ENCODE measurements at places on chromosomes 1 and 21.

DNA sequence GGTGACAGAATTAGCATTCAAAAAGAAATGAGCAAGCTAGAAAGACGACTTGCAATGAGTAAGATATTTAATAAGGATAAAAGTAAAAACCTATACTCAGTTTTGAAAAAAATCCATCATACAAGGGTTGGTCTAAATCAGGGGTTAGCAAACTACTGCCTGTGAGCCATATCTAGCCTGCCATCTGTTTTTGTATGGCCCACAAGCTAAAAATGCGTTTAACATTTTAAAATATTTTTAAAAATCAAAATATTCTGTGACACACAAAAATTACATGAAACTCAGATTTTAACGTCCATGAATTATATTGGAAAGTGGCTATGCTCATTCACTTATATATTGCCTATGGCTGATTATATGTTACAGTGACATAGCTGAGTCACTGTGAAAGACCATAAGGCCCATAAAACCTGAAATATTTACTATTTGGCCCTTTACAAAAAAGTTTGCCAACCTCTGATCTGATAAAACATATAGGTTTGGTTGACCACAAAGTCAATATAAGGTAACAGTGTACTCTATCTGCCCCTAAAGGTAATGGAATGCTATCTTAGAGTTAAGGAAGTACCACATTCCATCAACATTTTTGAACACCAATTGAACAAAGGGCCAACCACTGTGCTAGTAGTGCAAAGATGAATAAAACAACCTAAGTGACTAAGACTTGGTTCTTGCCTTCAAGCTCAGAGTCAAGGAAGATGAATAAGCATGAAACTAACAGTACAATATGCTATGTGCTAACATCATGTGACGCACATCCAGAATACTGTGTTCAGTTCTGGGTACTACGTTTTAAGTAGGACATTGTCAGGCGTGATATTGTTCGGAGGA is 3.2 kb downstream of the IFT25 start:
- H3K36me3 ChIP-seq = peaks cover 42% of the 10 kb centered on the region
- H3K4me3 ChIP-seq = no peak overlapping the region
- DNase-seq = no peak
- no peak overlapping the region for H3K27ac ChIP-seq

GRCh38 chr21:42155045-42155855 is 63.7 kb upstream of the ABCG1 start:
- DNase-seq = no peak
- H3K36me3 ChIP-seq = no peaks in the 10 kb centered on the region
- no peaks in the 10 kb centered on the region for H3K27me3 ChIP-seq
- no peak overlapping the region for H3K27ac ChIP-seq

- DNase-seq = no peak
- no peak overlapping the region for H3K4me3 ChIP-seq
- H3K36me3 ChIP-seq = peaks cover 57% of the 10 kb centered on the region
- no peaks in the 10 kb centered on the region for H3K27me3 ChIP-seq
- H3K4me1 ChIP-seq = peaks cover 13% of the 10 kb centered on the region
Measured at GRCh38 chr1:167681024-167681423, 40.8 kb upstream of the MPZL1 start.

GRCh38 chr1:107541412-107541811 is 400.6 kb downstream of the NTNG1 start:
- H3K4me3 ChIP-seq = no peak overlapping the region
- no peaks in the 10 kb centered on the region for H3K4me1 ChIP-seq
- DNase-seq = no peak
- peaks cover 3% of the 10 kb centered on the region for H3K27me3 ChIP-seq
- no peak overlapping the region for H3K27ac ChIP-seq

DNA sequence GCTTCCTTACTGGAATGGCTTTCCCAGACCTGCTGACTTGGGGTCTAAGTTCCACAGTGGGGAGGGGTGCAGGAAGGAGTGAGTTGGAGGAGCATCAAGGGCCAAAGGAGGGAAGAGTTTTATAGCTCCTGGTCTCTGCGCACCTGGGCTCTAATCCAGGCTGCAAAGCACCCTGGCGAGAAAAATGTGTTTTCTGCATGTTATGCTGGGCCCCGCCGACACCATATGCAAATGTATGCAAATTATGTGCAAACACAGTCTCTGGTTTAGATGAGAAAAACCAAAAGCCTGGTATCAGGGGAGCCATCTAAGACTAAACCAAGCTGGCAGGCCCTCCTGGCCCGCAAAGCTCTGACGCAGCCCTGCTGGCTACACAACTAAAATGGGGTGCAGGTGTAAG is 95.0 kb downstream of the VWA5B1 start:
- no peak overlapping the region for H3K4me3 ChIP-seq
- H3K36me3 ChIP-seq = no peaks in the 10 kb centered on the region
- peaks cover 24% of the 10 kb centered on the region for H3K27me3 ChIP-seq
- H3K4me1 ChIP-seq = no peaks in the 10 kb centered on the region
- H3K27ac ChIP-seq = no peak overlapping the region

GRCh38 chr1:153192697-153193096 is 10.5 kb upstream of the LELP1 start:
- H3K36me3 ChIP-seq = no peaks in the 10 kb centered on the region
- H3K27me3 ChIP-seq = peaks cover 8% of the 10 kb centered on the region
- no peak for DNase-seq
- H3K4me3 ChIP-seq = no peak overlapping the region

- DNase-seq = no peak
- no peaks in the 10 kb centered on the region for H3K36me3 ChIP-seq
- no peak overlapping the region for H3K27ac ChIP-seq
- no peak overlapping the region for H3K4me3 ChIP-seq
Measured at GRCh38 chr1:36475910-36476604, 6.7 kb downstream of the CSF3R start.

GRCh38 chr1:208431721-208432120 is 187.5 kb upstream of the PLXNA2 start:
- no peak overlapping the region for H3K4me3 ChIP-seq
- no peaks in the 10 kb centered on the region for H3K4me1 ChIP-seq
- no peaks in the 10 kb centered on the region for H3K27me3 ChIP-seq

GRCh38 chr1:178784131-178784536 is 59.1 kb downstream of the RALGPS2 start:
- peaks cover 3% of the 10 kb centered on the region for H3K36me3 ChIP-seq
- no peaks in the 10 kb centered on the region for H3K27me3 ChIP-seq
- DNase-seq = no peak
- H3K4me1 ChIP-seq = peaks cover 26% of the 10 kb centered on the region
- peak overlapping the region; percentile 68 for H3K27ac ChIP-seq

GRCh38 chr1:116769561-116769977 is 15.3 kb downstream of the CD2 start:
- peak overlapping the region; percentile 56 for H3K4me3 ChIP-seq
- H3K27me3 ChIP-seq = no peaks in the 10 kb centered on the region
- peak overlapping the region; percentile 99 for H3K27ac ChIP-seq
- peaks cover 78% of the 10 kb centered on the region for H3K36me3 ChIP-seq
- H3K4me1 ChIP-seq = peaks cover 90% of the 10 kb centered on the region

- H3K27ac ChIP-seq = no peak overlapping the region
- H3K36me3 ChIP-seq = peaks cover 25% of the 10 kb centered on the region
- H3K4me3 ChIP-seq = no peak overlapping the region
- no peaks in the 10 kb centered on the region for H3K27me3 ChIP-seq
- H3K4me1 ChIP-seq = peaks cover 13% of the 10 kb centered on the region
Measured at GRCh38 chr1:203858055-203858454, 3.3 kb upstream of the SNRPE start.

GRCh38 chr1:23581219-23581618 is 21.9 kb upstream of the ID3 start:
- no peak for DNase-seq
- H3K27me3 ChIP-seq = no peaks in the 10 kb centered on the region
- peaks cover 46% of the 10 kb centered on the region for H3K4me1 ChIP-seq
- H3K4me3 ChIP-seq = no peak overlapping the region

- H3K27ac ChIP-seq = no peak overlapping the region
- no peak overlapping the region for H3K4me3 ChIP-seq
- H3K4me1 ChIP-seq = no peaks in the 10 kb centered on the region
- no peak for DNase-seq
- peaks cover 2% of the 10 kb centered on the region for H3K36me3 ChIP-seq
- H3K27me3 ChIP-seq = peaks cover 1% of the 10 kb centered on the region
Measured at GRCh38 chr1:93722081-93723031, 40.7 kb upstream of the BCAR3 start.

DNA sequence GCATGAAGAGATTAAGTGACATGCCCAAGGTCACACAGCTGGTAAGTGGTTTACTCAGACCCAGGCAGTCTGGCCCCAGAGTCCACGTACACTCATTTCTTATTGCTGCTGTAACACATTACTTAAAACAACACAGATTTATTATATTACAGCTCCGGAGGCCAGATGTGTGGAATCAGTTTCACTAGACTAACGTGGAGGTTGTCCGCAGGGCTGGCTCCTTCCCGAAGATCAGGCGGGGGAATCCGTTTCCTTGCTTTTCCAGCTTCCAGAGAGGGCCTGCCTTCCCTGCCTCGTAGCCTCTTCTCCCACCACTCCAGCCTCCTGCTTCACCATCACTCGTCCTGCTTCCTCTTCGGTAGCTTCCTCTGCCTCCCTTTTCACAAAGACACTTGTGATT is 81.2 kb downstream of the KCNN3 start:
- H3K27ac ChIP-seq = no peak overlapping the region
- peaks cover 7% of the 10 kb centered on the region for H3K27me3 ChIP-seq
- peaks cover 57% of the 10 kb centered on the region for H3K4me1 ChIP-seq
- no peak overlapping the region for H3K4me3 ChIP-seq
- DNase-seq = no peak

- peaks cover 38% of the 10 kb centered on the region for H3K4me1 ChIP-seq
- H3K36me3 ChIP-seq = peaks cover 52% of the 10 kb centered on the region
- peak overlapping the region; percentile 81 for H3K27ac ChIP-seq
- DNase-seq = no peak
Measured at GRCh38 chr1:110667776-110668175, 7.0 kb downstream of the KCNA3 start.

DNA sequence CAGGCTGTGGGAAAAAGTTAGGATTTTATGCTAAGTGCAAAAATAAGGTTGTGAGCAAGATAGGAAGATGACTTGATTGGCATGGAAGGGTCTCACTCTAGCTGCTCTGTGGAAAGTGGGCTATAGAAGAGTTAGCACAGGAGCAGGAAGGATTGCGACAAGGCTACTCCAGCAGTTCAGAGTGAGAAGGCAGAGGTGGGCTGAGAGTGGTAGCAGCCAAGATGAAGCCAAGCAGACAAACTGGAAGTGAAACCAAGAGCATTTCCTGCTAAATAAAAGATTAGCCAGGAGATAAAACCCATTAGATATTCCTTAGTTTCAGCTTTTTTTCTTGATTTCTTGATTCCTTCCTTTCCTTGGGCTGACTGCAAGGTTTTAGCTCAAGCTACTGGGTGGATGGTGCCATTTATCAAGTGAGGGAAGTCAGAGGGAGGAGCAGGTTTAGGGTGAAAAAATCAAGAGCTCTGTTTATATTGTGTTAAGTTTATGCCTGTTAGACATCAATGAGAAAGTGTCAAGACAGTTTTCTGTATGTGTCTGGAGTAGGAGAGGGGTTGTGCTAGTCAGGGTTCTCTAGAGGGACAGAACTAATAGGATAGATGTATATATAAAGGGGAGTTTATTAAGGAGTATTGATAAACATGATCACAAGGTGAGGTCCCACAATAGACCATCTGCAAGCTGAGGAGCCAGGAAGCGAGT is 33.1 kb upstream of the ZNF644 start:
- H3K4me1 ChIP-seq = no peaks in the 10 kb centered on the region
- no peak overlapping the region for H3K4me3 ChIP-seq
- no peak for DNase-seq
- H3K36me3 ChIP-seq = no peaks in the 10 kb centered on the region
- H3K27me3 ChIP-seq = peaks cover 9% of the 10 kb centered on the region

DNA sequence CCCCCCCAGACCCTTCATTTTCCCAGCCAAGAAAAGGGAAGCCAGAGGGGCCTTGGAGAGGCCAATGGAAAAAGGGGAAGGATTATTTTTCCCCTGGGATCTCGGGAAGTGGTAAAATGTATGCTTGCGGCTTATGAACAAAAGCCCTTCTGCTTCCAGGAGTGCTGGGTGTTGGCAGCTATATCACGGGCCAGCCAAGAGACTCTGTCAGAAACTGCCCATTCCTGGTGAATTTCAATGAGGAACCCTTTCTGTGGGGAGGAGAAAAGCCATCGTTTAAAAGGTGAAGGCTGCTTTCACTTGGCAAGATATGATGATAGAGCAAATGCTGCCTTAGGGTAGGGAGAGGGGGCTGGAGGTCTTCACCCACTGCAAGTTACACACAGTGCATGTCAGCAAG is 69.7 kb upstream of the ZC3H12A start:
- H3K4me3 ChIP-seq = no peak overlapping the region
- no peaks in the 10 kb centered on the region for H3K36me3 ChIP-seq
- H3K27ac ChIP-seq = no peak overlapping the region
- DNase-seq = no peak
- peaks cover 2% of the 10 kb centered on the region for H3K27me3 ChIP-seq

- no peak overlapping the region for H3K27ac ChIP-seq
- no peaks in the 10 kb centered on the region for H3K4me1 ChIP-seq
- no peak overlapping the region for H3K4me3 ChIP-seq
- peaks cover 2% of the 10 kb centered on the region for H3K27me3 ChIP-seq
- DNase-seq = no peak
Measured at GRCh38 chr21:24310788-24311187, 1296.5 kb downstream of the MRPL39 start.

DNA sequence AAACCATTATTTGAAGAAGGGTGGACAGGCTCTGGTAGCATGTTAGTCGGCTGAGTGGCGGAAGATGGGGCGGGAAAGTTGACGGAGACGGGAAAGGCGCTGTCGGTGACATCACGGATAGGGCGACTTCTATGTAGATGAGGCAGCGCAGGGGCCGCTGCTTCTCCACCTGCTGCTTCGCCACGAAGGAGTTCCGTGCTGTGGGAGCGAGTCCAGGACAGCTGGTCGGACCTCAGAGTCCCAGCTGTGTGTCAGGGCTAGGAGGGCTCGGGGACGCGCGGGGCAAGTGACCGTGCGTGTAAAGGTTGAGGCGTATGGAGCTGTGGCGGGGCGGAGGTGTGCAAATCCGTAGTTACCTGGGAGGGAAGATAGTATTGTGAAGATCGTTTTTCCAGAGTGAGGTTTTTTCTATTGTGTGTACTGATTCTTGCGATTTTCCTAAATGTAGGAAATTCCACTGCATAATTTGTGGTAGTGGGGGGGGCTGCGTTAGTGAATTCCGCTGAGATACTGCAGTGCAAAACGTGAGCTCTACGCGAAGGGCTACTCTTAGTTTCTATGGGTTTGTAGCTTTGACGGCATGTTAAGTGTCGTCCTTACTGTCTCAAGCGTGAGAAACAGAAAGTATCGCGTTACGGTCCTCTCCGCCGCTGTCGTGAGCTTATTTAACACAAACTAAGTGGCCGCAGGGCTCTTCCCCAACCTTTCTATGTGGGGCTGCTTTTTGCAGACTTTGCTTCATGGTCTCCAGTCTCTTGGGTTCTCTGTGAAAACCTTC is 111.2 kb upstream of the NBPF11 start:
- no peaks in the 10 kb centered on the region for H3K36me3 ChIP-seq
- H3K4me1 ChIP-seq = peaks cover 14% of the 10 kb centered on the region
- peaks cover 39% of the 10 kb centered on the region for H3K27me3 ChIP-seq
- peak overlapping the region; percentile 83 for H3K4me3 ChIP-seq
- peak; percentile 73 for DNase-seq

GRCh38 chr1:53946252-53947171 is at the start of gene LRRC42:
TSS of gene LRRC42 (plus strand) at chr1:53946350. CDS start at chr1:53952000, 5,650 bp downstream.
- H3K27me3 ChIP-seq = no peaks in the 10 kb centered on the region
- peak within 1 kb of the TSS; percentile 97 for H3K27ac ChIP-seq
- H3K36me3 ChIP-seq = peaks cover 32% of the 10 kb centered on the region
- H3K4me1 ChIP-seq = peaks cover 48% of the 10 kb centered on the region
- no peak for DNase-seq
